ENCODE measurements at places on chromosomes 11 and 22. TPM values are rescaled to one million over a fixed set of nuclear protein-coding genes. Genes with fewer than 3 reads are reported as not detected.

- DNase-seq = no peak
Measured at GRCh38 chr11:90178751-90179150, 44.1 kb downstream of the CHORDC1 start.

DNA sequence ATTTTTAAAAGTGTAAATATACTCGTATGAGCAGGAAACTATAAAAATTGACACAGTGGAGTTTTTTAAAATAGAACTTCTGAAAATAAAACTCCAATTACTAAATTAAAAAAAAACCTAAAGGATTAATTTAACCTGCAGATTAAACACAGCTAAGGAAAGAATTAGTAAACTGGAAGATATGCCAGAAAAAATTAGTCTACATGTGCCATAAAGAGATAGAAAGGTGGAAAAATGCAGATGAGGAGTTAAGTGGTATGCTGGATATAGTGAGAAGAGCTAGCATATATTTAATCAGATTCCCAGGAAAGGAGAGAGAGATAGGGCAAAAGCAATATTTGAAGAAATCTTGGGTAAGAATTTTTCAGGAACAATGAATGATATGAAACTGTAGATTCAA, 315.8 kb upstream of the CADM1 start:
- DNase-seq = no peak

DNA sequence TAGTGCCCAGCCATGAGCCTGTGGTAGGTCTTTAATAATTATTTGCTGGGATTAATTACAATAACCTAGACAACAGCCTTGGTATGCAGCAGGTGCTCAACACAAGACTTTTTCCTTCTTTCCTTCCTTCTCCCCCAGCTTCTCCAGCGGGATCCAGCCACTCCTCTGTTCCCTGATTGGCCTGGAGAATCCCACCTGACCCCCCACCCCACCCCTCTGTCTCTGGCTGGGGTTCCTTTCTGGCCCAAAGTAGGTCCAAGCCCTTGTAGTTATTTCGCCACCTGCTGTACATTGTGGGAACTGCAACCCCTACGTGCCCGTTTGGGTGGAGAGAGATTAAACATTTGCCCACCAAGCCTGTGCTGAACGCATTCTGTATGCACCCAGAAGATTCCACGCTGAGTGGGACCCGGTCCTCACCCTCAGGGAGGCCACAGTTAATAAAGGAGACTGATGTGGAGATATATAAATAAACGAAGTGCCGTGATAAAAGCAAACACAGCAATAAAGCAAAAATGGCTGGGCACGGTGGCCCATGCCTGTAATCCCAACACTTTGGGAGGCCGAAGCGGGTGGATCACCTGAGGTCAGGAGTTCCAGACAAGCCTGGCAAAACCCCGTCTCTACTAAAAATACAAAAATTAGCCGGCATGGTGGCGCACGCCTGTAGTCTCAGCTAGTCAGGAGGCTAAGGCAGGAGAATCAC, 32.1 kb upstream of the DGKZ start:
- DNase-seq = no peak

Gene KRTAP5-11
- total RNA-seq = not detected

- no peak for DNase-seq
Measured at GRCh38 chr11:125933030-125933813, 12.6 kb upstream of the VSIG10L2 start.

Gene CD3E
- 1.9 TPM for total RNA-seq

DNA sequence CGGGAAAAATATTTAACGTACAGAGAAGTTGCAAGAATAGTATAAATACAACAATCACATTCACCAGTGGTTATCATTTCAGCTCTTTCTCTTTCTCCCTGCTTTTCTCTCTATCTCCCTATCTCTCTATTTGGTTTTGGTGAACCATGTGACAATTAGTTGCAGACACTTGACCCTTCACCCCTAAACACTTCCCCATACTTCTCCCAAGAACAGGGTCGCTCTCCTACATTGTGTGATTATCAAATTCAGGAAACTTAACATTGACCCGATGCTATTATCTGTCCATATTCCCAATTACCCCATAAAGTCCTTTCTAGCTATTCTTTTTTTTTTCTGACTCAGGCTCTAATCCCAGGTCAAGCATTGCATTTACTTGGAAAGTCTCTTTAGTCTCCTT, 4.8 kb upstream of the CYB5R3 start:
- DNase-seq = no peak

DNA sequence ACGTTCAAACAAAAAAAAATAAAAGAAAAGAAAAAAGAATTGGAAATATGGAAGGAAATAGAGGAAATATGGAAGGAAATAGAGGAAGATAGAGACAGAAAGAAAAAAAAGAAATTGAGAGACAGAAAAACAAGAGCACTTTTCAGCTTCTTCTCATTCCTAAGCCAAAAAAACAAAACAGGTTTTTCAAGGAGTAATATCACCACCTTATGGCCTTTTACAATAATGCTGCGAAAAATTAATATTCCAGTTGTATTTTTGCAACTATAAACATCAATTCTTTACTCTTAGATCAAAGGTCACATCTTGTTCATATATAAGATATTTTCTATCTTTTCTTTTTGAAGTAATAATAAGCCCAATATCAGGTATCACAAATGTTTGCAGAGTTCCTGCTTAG, 328.3 kb downstream of the FAT3 start:
- DNase-seq = no peak

GRCh38 chr11:662689-663274, 25.7 kb downstream of the DRD4 start:
- no peak for DNase-seq

DNA sequence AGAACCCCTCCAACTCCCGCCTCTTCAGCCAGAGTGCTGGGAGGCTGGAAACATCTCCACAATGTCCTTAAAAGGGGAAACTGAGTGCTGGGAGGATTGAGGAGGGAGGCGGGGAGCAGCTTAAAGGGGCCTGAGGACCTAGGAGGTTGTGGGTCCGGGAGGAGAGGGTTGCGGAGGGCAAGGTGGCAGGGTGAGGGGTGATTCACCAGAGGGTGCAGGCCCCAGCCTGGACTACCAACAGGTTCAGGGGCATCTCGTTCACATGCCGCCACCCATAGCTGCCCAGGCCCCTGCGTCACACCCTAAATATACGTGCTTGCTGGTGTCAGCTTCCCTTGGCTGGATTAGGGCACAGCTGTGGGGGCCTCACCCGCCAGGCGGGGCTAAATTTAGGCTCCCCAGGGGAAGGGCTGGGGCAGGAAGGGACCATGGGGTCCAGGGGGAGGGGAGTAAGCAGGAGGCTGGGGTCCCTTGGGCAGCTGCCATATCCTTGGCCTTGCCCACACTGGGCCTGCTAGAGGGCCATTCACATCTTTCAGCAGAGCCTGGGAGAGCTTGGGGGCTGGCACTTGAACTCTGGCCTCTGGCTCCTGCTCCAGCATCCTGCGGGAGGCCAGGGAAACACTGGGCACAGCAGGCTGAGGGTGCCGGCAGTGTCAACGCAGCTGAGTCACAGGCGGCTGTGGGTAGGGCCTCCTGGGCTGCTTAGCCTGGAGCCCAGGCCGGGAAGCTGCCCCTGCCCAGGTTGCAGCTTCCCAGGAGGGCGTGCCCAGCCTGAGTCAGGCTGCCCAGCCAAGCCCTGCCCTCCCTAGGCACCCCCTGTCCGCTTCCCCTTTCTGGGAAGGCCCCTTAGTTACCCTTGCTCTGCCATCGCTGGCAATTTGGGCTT, 1.3 kb downstream of the EHBP1L1 start:
- no peak for DNase-seq

- DNase-seq = no peak
Measured at GRCh38 chr22:23245799-23246136, 65.5 kb downstream of the BCR start.
